Activated naive CD8-positive, alpha-beta T cell treated with anti-CD3 and anti-CD28 coated beads, Interleukin-2, amount 10 ng/mL, durations not matched to agents 7 days and 5 days (primary cell): ENCODE measurements at places on chromosomes 1 and 21.

DNA sequence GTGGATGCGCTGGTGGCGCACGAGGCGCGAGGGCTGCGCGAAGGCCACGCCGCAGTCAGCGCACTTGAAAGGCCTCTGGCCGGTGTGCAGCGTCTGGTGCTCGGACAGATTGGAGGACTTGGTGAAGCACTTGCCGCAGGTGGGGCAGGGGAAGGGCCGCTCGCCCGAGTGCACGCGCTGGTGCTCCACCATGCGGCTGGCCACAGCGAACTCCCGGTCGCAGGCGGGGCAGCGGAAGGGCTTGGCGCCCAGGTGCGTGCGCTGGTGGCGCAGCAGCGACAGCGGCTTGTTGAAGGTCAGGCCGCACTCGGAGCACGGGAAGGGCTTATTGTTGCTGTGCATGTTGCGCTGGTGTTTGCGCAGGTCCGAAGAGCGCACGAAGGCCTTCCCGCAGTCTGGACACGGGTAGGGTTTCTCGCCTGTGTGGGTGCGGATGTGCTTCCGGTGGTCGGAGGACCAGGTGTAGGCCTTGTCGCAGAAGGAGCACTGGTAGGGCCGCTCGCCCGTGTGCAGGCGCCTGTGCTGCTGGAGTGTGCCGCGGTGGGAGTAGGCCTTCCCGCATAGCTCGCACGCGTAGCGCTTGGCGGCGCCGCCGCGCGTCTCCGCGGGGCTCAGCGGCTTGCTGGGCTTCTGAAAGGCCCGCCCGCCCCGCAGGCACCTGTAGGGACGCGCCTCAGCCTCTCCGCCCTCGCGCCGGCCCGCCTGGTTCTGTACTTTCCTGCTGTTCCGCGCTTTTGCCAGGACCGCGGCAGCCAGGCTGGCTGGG lies 4.7 kb downstream of the ZNF648 start:
- DNase-seq: no peak

GRCh38 chr1:54814571-54814970 lies 13.4 kb upstream of the TTC22 start:
- DNase-seq: no peak

DNA sequence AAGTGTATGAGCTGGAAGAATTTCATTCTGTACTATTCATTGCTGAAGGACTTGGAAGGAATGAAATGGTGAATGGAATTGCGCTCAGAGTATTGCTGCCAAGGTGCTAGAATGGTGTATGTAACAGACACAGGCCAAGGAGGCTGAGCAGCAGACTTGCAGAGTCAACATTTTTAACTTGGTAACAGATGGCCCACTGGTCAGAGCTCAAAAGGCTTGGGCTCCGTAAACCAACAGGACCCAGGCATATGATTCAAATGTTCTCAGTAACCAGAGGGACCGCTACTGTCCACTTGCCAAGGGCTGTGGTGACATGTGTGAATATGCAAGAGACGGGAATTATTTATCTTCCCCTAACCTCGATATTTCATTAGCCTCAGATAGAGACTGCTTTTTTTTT lies 28.8 kb upstream of the PTGFRN start:
- no peak for DNase-seq

- no peak for DNase-seq
Measured at GRCh38 chr1:167676916-167677848, 44.6 kb upstream of the MPZL1 start.

GRCh38 chr1:108901106-108901505 lies 24.3 kb downstream of the GPSM2 start:
- DNase-seq: no peak
